ENCODE measurements at places on chromosomes 5 and 9.

DNA sequence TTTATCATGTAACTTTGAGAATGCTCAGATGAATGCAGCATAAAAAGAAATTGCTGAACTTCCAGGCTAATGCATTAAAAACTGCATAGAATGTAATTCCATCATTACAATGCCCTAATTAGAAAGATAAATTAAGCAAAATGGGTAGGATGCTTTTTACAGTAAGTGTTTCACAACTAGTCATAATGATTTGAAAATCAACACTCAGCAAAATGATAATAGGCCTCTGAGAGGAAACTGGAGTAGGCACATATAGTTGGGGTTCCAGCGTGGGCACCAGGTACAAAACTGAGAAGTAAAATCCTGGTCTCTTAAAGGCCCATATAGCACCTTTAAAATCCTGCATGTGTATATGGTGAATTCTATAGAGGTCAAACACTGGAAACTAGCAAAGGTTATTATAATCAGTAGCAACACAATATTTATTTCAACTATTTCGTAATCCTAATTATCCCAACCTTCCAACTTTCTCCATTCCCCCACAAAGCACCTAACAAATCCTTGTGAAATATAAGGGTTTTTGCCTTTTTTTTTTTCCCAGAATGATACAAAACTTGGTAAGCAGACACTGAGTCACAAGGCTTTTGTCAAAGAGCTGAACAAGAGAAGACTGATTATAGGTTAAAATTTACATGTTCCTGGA, 108.0 kb upstream of the NR5A1 start:
- DNase-seq, result no peak

DNA sequence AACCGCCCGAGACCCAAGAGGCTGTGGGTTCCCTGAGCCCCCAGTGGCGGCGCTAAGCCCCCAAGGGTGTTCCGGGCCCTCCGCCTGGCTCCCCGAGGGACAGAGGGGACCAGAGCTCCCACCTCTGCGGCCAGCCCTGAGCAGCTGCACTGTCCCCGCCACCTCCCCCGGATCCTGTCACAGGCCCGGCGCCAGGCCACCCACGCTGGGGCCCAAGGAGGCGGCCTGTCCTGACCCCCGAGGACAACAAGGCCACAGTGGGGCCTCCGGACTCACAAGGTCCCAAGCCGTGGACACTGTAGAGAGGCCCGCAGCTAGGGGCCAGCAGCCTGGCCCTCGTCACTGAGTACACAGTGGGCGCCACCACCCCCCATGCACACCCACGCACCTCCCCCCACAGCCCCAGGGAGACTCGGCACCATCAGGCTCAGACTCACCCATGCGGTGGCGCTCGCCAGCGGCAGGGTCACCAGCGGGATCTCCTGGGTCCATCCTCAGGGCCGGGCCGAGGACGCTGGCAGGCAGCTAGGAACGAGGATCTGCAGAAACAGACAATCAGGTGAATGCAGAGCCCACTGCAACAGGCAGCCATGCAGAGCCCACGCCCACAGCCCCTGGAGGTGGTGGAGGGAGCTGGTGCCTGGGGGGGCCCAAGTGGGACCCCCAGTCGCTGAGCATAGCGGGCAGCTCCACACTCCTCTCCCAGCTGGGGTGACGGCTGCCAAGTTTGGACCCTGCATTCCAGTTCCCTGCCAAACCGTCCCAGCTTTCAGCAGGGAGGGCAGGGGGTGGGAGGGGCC, 27.9 kb downstream of the EXD3 start:
- no peak for DNase-seq

DNA sequence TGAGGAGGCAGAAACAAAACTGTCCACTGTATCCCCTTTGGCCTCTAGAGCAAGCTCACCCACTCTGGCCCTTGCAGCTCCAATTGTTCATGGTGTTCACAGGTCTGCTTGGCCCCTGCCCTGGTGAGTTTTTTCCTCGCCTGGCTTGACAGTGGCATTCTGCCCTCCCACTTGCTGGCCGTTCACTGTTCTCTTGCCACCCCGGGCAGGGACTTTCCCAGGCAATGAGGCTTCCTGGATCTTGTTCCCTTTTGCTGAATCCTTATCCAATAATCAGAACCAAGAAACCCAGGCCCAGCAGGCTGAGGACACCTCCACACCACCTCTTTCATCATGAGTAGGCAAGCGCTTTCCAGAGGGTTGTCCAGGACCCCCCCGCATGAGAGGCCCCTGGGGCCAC, 31.2 kb downstream of the ZNF618 start:
- no peak for DNase-seq

DNA sequence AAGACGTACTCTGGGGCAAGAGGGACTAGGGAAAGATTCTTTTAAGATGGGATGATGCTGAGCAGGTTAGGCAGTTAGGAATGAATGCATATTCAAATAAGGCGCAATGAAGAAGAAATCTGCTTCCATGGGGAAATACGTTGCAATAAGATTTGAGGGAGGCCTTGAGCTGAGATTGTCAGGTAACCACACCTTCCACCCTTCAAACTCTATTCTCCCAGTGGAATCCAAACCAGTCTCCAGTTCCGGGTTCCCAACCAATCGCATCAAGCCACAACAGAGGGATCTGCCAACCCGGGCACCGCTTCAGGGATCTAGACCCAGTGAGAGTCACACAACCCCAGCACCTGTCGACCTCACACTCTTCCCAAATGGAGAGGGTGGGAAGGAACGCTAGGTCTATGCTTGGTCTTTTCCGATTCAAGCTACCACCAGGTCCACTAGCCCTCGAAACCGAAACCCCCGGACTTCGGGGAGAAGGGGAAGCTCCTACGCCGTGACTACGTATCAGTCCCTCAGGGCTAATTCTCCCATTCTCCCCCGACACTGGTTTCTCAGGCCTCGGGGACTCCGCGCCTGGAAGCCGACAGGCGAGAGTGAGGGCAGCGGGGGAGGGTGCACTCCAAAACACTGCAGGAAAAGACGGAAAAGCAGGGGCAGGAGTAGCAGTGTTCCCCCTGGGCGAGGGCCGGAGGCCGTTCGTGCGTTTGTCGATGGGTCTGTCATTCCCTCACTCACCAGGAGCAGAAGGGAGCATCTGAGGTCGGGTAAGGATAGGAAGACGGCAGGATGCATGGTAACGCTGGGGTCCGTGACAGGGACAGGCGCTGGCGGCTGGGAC, 534 bp downstream of the ERP44 start:
- DNase-seq, result peak; percentile 51

GRCh38 chr5:180593446-180594206, 2.3 kb upstream of the SCGB3A1 start:
- DNase-seq, result no peak

DNA sequence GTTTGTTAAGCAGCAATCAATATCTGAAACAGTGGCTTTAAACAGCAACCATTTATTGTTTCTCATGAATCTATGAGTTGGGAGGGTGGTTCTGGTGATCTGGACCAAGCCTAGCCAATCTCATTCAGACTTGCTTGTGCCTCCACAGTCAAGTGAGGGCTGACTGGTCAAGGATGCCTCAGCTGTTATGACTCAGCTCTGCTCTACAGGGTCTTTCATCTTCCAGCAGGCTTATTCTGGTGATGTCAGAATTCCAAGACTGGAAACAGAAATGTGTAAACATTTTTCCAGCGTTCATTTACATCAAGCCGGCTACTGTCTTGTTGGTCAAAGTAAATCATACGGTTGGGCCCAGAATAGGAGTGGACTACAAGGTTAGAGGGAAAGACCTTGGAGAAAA, 2.5 kb upstream of the PIP5K1B start:
- no peak for DNase-seq

DNA sequence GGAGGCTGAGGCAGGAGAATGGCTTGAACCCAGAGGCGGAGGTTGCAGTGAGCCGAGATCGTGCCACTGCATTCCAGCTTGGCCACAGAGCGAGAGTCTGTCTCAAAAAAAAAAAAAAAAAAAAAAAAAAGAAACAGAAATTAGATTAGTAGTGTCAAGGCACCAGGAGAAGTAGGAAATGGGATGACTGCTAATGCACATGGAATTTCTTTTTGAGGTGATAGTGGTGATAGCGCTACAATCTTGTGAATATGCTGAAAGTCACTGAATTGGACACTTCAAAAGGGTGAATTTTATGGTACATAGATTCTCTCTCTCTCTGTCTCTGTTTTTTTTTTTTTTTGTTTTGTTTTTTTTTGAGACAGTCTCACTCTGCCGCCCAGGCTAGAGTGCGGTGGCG, 42.1 kb upstream of the SUB1 start:
- no peak for DNase-seq

DNA sequence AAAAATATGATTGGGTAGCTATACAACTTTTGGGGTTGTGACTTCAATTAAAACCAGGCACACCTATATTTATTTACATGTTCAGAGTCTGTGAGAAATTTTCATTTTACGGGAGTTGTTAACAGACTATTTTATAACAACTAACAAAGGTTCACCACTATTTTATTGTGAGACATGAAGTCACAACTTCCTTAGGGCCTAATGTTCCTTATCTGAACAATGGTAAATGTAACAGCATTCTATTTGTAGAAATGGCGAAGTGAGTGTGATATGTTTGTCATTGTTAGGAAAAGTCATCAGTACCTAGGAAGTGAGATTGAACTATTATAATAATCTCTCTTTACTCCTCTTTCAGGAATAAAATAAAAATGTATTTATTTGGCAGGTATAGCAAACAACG, 67.4 kb downstream of the CSNK1G3 start:
- no peak for DNase-seq

Measured in NCI-H2081 (cell line).